ENCODE measurements at places on chromosomes 4 and X.

GRCh38 chr4:151429957-151430570 is 21.1 kb downstream of the FHIP1A start:
- DNase-seq, result no peak

GRCh38 chr4:133618963-133619362 is 469.9 kb downstream of the PCDH10 start:
- DNase-seq, result no peak

DNA sequence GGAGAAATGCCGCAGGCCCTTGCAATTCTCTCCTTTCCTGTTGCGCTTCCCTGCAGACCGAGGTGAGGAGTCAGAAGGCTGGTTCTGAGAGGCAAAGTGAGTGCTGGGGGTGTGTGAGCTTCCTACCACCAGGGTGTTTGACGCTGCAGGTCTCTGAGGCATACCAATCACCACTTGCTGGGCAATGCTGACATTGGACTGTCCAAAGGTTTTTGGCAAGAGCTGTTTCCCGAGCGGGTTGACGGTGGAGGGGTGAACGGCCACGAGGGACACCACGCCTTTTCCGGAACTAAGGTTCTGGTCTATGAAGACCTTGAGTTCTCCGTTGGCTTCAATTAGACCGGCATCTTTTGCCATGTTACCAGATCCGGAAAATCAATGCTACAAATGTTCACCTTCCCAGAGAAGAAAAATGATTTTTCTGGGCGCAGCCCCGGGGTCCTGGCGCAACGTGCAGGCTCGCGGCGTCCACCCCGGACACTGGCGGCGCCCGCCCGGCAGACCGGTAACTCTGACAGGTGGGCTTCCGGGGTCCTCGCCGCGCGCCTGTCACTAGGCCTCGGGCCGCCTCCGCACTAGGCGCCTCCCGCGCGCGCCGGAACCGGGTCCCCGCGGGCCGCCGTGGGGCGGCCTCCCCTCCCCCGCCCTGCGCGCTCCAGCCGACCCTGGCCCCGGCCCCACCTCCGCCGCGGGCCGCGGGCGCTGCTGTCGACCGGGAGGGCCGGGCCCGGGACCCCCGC is 44.9 kb upstream of the FAM47C start:
- no peak for DNase-seq

GRCh38 chr4:168724243-168724642 is 227.4 kb downstream of the PALLD start:
- DNase-seq, result no peak

DNA sequence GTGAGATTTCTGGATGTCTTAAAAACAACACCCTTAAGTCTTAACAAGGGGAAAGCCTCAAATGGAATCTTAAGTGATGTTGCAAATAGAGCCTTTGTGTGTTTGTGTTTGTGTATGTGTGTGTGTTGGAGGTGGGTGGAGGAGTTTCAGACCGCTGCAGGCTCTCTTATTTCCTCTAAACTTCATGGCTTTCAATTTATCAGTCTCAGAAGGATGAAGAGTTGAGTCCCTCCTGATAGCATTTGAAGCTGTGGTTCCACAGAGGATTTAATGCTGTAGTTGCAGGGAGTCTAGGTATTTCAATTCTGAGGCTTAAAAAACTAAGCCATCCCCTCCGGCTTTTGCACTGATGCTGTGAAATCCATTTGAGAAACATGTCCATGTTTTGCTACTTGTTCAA is 4.3 kb upstream of the AGA start:
- no peak for DNase-seq

- no peak for DNase-seq
Measured at GRCh38 chr4:141801558-141801957, 165.2 kb downstream of the IL15 start.

DNA sequence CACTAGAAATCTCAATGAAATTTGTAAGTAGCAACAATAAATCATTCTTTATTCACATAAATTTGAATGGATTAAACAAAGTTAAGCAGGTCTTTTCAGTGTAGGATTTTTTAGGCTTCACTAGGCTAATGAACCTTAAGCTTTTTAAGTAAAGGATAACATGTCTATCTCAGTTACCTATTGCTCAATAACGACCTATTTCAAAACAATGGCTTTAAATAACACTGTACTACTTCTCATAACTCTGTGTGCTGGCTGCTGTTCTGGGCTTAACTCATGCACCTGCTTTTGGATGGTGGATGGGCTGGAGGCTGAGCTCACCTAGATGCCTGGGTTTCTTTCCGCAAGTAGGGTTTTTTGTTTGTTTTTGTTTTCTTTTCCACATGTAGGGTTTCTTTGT is 495.0 kb upstream of the SLIT2 start:
- no peak for DNase-seq

DNA sequence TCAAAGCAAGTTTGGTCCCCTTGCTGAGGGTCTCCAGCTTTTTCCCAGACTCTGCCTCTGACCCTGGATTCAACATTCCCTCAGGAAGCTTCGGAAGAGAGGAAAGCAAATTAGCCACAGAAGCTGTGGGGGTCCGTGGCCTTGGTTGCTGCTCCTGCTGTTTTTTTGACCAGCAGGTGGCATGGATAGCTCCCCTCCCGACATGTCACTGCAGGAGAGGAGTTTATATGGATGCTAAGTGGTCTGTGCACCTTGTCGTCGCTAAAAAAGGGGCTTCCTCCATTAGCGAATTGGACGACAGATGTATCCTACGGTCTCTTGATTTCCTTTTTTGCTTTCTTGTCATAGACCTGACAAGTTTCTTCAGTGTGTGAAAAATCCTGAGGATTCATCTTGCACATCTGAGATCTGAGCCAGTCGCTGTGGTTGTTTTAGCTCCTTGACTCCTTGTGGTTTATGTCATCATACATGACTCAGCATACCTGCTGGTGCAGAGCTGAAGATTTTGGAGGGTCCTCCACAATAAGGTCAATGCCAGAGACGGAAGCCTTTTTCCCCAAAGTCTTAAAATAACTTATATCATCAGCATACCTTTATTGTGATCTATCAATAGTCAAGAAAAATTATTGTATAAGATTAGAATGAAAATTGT is 70.2 kb downstream of the CD38 start:
- DNase-seq, result no peak

DNA sequence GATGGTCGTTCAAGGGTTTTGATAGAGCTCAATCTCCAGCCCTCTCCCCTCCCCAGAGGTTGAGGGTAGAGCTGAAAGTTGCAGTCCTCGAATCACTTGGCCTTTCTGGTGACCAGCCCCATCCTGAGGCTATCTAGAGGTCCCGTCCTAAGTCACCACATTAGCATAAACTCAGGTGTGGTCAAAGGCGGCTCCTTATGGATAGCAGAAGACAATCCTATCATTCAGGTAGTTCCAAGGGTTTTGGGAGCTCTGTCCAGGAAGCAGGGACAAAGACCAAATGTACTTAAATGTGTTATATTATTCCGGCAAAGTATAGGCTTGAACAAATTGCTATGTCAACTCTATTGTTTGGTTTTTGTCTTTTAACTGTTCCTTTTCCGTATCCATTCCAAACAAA is 30.6 kb downstream of the PDK3 start:
- no peak for DNase-seq

DNA sequence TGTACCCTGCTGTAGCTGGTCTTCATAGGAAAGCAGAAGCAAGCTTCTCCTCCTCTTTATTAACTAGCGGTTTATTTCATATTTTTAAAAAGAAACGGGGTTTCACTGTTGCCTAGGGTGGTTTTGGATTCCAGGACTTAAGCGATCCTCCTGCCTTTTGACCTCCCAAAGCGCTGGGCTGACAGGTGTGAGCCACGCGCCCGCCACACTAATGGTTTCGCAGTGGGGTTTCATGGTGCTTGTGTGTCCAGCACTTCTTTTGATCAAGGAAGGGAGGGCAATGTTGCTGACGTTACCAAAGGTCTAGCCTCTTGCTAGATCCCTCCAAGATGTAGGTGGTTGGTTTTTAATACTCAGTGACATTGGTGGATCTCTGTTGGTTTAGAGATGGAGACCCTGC is 1.4 kb downstream of the MAEA start:
- no peak for DNase-seq

DNA sequence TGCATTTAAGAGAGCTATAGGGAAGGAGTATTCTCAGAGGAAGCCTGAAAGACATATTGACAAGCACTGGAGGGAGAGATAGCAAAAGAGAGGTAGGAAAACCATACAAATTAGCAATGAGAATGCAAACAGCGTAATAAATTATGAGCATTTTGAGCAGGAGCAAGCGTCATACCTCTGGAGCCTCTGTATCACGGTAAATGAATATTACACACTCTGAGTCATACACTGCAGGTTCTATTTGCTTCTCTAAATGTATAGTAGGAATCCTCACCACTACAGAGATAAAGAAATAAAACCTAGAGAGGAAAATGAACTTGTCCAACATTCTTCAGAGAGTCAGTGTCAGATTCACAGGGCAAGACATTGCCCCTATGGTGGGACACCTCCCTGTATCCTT is 46.4 kb upstream of the GABRE start:
- no peak for DNase-seq

GRCh38 chr4:52701207-52701606 is 42.1 kb upstream of the USP46 start:
- no peak for DNase-seq
